ENCODE measurements at places on chromosomes 16 and 17.

GRCh38 chr17:31112001-31112661, 17.4 kb downstream of the NF1 start:
- no peak for DNase-seq

GRCh38 chr16:2056681-2057407, 9.1 kb downstream of the TSC2 start:
- no peak for DNase-seq

GRCh38 chr16:31072540-31073141, 1.4 kb downstream of the ZNF668 start:
- peak; percentile 81 for DNase-seq

GRCh38 chr16:68022278-68022727, 729 bp downstream of the DDX28 start:
- no peak for DNase-seq

- no peak for DNase-seq
These were observed 63.5 kb upstream of the DNAH17 start for GRCh38 chr17:78640700-78641099.

GRCh38 chr17:78610951-78611511, 33.8 kb upstream of the DNAH17 start:
- DNase-seq, result no peak

DNA sequence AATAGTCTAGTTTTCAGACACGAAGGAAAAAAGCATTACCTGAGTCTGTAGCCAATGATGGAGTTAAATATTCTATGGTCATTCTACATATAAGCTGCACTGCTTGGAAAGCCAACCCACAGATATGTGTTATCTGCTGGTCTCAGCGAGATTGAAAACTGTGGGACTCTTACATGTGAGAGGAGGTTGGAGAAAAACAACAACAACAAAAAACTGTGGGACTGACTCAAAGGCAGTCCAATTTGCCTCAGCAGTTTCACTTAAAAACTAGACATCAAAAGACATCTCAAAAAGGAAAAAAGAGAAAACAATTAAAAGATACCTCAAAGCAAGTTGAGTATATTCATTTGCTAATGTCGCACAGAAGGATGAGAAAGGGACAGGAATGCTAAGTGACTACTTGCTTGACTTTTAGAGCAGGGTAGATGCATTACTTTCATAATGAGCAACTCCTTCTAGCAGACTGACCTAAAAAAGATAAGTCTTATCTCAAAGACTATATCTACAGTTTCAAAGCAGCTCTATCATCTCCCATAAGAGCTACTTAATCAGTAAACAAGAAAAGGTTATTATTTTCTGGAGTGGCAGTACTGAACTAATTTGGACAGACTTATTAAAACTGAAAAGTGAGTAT, 35.5 kb upstream of the ITGA2B start:
- DNase-seq, result no peak

DNA sequence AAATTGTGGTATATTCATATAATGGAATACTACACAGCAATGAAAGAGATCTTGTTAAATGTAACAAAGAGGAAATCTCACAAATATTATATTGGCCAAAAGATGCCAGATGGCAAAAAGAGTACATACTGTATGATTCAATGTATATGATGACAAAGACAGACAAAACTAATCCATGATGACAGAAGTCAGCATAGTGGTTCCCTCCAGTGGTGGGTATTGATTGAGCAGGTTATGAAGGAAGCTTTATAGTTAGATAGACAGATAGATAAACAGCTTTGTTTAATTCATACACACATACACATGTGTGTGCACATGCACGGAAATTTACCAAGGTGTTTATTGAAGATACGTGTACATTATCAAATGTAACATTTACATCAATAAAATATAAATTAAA, 74.4 kb upstream of the SMIM36 start:
- DNase-seq, result no peak

GRCh38 chr16:67444259-67445125, 13.6 kb downstream of the HSD11B2 start:
- DNase-seq, result no peak

DNA sequence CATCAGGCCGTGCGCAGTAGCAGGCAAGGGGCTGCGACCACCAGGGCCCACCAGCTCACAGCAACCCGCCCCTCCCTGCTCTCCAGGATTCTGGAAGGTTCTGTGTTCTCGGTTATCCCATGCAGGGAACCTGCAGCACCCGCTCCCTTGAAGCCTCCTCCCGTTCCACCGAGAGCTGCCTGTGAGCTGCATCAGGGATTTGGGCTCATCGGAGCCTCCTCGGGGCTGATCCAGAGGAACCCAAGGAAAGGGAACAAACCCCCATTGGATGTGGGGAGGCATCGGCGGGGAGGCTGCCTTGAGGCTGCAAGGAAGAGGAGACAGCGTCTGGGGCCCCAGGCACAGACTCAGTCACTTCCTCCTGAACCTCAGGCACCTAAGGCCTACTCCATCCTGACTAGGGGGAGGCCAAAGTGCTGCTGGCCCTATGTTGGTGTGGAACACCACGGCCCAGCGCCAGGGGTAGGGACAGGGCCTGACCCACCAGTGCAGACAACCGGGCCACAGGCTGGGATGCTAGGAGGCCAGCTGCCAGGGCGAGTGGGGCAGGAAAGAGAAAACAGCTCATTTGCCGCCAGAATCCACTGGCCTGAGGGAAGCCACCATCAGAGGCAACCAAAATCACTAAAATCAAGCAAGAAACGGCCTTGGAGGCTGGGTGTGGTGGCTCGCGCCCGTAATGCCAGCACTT, 14.4 kb upstream of the LGALS3BP start:
- no peak for DNase-seq

Data from T47D (cell line).